Osteocyte (in vitro differentiated cells): ENCODE measurements at places on chromosomes 7 and 10. TPM values are rescaled to one million over a fixed set of nuclear protein-coding genes. Genes with fewer than 3 reads are reported as not detected.

DNA sequence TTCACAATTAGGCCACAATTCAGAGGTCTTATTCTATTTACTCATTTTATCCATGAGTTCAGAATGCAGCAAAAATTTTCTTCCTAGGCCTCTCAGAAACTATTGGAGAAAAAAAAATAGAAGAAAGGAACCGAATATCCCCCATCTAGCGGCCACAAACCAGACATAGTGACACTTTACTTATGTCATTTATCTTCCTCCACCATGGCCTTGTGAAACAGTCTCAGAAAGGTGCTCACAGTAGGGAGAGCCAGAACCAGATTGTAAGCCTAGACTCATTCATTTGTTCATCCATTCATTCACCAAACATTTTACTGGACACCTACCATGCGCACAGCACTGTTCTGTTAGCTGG is 16.0 kb downstream of the CREB3L2 start:
- no peaks in the 10 kb centered on the region for H3K27me3 ChIP-seq
- H3K4me1 ChIP-seq: peaks cover 28% of the 10 kb centered on the region
- H3K4me3 ChIP-seq: no peak overlapping the region
- DNase-seq: no peak

DNA sequence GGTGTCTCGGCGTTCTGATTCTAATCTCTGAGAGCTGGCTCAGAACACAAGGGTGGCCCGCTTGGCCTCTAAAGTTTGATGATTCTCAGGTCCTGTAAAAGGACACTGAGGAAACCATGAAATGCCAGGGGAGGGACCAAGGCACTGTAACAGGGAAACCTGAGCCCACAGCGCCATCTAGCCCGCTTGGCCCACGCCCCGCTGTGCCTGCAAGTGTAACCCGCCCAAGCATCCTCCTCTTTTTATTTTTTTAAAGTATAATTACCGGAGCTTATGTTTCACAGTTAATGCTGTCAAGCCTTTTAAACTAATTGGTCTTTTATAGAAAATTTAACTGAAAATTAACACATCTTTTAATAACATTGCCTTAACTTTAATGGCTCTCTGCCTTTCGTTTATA is 734.7 kb downstream of the KCNMA1 start:
- DNase-seq: no peak
- H3K4me1 ChIP-seq: peaks cover 28% of the 10 kb centered on the region
- H3K27me3 ChIP-seq: no peaks in the 10 kb centered on the region
- H3K27ac ChIP-seq: no peak overlapping the region
- peaks cover 15% of the 10 kb centered on the region for H3K36me3 ChIP-seq
- no peak overlapping the region for H3K4me3 ChIP-seq

- DNase-seq: peak; percentile 42
- H3K27me3 ChIP-seq: no peaks in the 10 kb centered on the region
- H3K36me3 ChIP-seq: peaks cover 22% of the 10 kb centered on the region
- peaks cover 9% of the 10 kb centered on the region for H3K4me1 ChIP-seq
These were observed 69.2 kb upstream of the CAMK2B start for GRCh38 chr7:44394636-44395035.

DPP6 gene
- total RNA-seq: not detected in 2 replicates
